ENCODE measurements at places on chromosomes 16 and 17. TPM values are rescaled to one million over a fixed set of nuclear protein-coding genes. Genes with fewer than 3 reads are reported as not detected.

- H3K4me1 ChIP-seq, result no peaks in the 10 kb centered on the region
- no peaks in the 10 kb centered on the region for H3K36me3 ChIP-seq
- no peaks in the 10 kb centered on the region for H3K27me3 ChIP-seq
- DNase-seq, result no peak
- H3K4me3 ChIP-seq, result no peak overlapping the region
- no peak overlapping the region for H3K27ac ChIP-seq
Measured at GRCh38 chr16:77331802-77332586, 102.8 kb downstream of the ADAMTS18 start.

- H3K27ac ChIP-seq, result no peak overlapping the region
- no peaks in the 10 kb centered on the region for H3K4me1 ChIP-seq
- no peaks in the 10 kb centered on the region for H3K27me3 ChIP-seq
- no peak overlapping the region for H3K4me3 ChIP-seq
- no peak for DNase-seq
Measured at GRCh38 chr16:63005356-63005755, 969.1 kb upstream of the CDH8 start.

DNA sequence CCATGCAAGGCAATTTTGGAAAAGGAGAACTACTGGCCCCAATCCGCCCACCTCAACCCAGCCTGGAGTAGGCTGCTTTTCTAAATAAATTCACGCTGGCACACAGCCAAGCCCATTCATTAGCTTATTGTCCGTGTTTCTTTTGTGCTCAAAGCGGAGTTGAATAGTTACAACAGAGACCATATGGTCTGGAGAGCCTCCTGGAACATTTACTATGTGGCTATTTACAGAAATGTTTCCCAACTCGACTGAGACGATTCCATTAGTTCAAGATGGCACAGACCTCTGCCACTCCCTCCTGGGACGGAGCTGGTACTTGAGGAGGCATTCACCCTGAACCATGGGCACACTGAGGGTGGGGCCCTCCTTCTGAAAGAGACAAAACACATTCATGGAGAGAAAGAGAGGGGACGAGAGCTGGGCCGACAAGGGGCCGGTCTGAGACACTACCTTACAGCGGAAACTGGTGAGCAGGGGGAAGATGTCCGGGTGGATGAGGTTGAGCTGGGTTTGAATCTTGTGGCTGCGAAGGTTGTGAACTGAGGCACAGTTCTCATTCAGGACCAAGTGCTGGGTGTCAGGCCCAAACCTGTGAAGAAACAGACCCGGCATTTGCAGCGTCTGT lies 15.7 kb downstream of the ELAC2 start:
- H3K27ac ChIP-seq, result no peak overlapping the region
- peak; percentile 90 for DNase-seq
- H3K27me3 ChIP-seq, result no peaks in the 10 kb centered on the region
- H3K36me3 ChIP-seq, result peaks cover 3% of the 10 kb centered on the region

DNA sequence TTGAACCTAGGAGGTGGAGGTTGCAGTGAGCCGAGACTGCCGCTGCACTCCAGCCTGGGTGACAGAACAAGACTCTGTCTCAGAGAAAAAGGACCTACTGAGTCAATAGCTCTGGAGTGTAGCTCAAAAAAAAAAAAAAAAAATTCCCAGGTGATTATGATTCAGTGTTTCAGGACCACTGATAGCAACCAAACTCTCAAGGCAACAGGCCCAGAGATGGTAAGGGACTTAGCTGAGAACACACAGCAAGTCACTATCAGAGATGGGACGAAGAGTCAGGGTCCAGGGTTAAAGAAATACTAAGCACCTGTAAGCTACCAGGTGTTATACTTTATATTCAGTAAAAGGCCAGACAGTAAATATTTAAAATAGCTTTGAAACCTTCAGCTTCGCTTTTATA lies 335.3 kb downstream of the XYLT1 start:
- no peak for DNase-seq
- H3K4me3 ChIP-seq, result no peak overlapping the region
- H3K4me1 ChIP-seq, result no peaks in the 10 kb centered on the region
- no peak overlapping the region for H3K27ac ChIP-seq
- no peaks in the 10 kb centered on the region for H3K36me3 ChIP-seq

GRCh38 chr17:1830288-1830687 lies 483 bp downstream of the RPA1 start:
- no peaks in the 10 kb centered on the region for H3K27me3 ChIP-seq
- H3K4me3 ChIP-seq, result peak overlapping the region; percentile 82
- DNase-seq, result no peak
- H3K4me1 ChIP-seq, result peaks cover 6% of the 10 kb centered on the region
- no peaks in the 10 kb centered on the region for H3K36me3 ChIP-seq

DNA sequence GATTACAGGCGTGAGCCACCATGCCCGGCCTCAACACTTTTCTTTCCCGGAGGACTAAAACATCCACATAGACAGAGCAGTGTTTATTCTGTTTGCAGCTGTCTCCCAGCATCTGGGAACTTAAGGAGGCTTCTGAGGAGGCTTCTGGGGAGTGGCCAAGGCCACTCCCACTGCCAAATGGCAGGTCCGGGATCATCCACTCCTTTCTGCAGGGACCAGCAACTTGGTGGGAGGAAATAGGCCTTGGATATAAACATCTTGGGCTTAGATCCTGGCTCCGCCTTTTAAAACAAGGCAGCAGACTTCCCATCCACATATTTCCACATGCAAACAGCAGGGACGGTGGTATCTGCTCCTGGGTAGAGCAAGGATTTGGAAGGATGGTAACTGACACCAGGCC lies 14.1 kb upstream of the SPATA32 start:
- H3K4me1 ChIP-seq, result peaks cover 10% of the 10 kb centered on the region
- H3K27me3 ChIP-seq, result no peaks in the 10 kb centered on the region
- no peaks in the 10 kb centered on the region for H3K36me3 ChIP-seq
- H3K4me3 ChIP-seq, result no peak overlapping the region
- DNase-seq, result no peak
- no peak overlapping the region for H3K27ac ChIP-seq

DNA sequence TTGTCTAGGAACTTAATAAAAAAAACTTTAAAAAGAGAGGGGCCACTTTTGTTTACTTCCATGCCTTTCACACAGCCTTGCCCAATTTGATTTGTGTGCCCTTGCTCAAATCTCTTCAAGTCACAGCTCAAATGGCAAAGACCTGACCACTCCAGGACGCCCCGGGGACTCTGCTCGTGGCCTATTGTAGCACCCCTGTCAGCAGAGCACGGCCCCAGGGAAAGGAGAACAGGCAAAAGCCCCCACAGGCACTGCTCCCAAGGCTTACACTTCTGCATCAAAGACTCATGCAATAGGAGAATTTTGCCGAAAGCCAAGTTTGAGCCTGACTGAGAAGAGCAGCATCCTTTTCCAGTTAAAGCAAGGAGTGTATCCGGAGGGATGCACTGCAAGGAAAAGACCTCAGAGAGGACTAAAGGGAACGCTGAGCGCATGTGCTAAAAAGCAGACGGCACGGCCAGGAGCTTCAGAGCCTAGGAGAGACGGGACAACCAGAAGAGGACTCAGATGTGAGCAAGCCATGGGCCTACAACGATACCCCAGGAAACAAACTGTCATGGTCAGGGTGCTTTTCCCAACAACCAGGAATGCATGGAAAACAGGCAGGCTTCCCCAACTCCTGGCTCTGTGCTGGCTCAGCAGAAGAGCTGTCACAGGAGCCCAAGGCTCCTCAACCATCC lies 8.2 kb downstream of the CREBBP start:
- no peak overlapping the region for H3K4me3 ChIP-seq
- no peaks in the 10 kb centered on the region for H3K4me1 ChIP-seq
- no peak for DNase-seq
- H3K36me3 ChIP-seq, result no peaks in the 10 kb centered on the region
- no peaks in the 10 kb centered on the region for H3K27me3 ChIP-seq
- H3K27ac ChIP-seq, result no peak overlapping the region

DNA sequence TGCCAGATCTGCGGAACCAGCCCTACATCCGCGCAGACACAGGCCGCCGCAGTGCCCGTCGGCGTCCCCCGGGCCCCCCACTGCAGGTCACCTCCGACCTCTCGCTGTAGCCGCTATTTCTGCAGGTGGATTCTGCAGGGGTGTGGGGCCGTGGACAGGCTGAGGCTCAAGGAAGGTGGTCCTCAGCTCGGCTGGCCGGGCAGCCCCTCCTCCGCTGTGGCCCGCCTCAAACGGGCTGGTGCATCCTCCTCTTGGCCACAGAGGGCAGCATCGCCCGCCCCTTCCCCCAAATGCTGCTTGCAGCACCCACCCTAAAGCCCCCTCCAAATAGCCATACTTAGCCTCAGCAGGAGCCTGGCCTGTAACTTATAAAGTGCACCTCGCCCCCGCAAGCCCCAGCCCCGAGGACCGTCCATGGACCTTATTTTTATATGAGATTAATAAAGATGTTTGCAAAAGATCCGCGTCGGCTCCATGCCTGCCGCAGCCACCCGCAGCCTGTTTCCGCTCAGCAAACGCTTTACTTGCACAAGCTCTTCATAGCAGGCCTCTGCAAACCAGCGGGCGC lies 14.9 kb downstream of the SPATA32 start:
- H3K27me3 ChIP-seq, result no peaks in the 10 kb centered on the region
- DNase-seq, result peak; percentile 74
- peak overlapping the region; percentile 26 for H3K4me3 ChIP-seq
- H3K4me1 ChIP-seq, result no peaks in the 10 kb centered on the region
- no peaks in the 10 kb centered on the region for H3K36me3 ChIP-seq

DNA sequence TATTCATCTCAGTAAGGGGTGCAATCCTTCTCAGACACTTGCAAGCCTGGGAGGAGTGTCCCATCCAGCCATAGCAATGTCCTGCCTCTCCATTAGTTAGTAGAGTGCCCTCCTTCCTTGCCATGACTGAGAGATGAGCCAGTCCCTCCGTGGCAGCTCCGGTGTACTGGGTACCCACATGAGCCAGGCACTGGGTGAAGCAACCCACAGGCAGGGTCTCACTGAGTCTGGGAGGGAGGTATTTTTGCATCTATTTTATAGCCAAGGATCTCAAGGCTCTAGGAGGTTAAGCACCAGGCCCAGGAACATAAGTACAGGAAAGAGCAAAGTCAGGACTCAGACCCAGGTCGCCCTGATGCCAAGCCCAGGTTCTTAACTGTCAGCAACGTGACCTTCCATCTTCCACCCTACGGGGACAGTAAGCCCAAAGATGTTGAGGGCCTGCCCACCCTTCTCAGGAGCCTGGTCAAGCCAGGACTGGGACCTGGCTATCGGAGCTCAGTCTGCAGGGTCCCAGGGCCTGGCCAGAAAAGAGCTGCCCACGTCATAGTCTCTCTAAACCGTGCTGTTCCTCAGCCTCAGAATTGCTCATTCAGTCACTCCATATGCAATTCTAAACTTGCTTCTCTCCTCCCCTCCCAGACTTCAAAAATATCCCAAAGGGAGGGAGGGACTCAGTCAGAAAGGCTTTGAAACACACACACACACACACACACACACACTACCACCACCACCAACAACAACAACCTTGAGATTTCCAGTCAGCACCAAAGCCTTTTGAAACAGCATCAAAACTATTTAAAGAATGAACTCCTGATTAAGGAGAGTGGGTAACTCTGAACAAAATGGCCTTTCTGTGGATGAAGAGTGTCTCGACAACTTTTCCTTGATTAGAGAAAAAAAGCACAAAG lies 16.6 kb downstream of the NOS2 start:
- H3K4me3 ChIP-seq, result no peak overlapping the region
- H3K27ac ChIP-seq, result peak overlapping the region; percentile 57
- no peaks in the 10 kb centered on the region for H3K27me3 ChIP-seq
- H3K4me1 ChIP-seq, result no peaks in the 10 kb centered on the region
- no peaks in the 10 kb centered on the region for H3K36me3 ChIP-seq

GRCh38 chr17:46831573-46832330 lies 13.3 kb upstream of the WNT3 start:
- DNase-seq, result no peak
- H3K4me3 ChIP-seq, result no peak overlapping the region
- no peak overlapping the region for H3K27ac ChIP-seq
- no peaks in the 10 kb centered on the region for H3K27me3 ChIP-seq
- H3K36me3 ChIP-seq, result no peaks in the 10 kb centered on the region

DNA sequence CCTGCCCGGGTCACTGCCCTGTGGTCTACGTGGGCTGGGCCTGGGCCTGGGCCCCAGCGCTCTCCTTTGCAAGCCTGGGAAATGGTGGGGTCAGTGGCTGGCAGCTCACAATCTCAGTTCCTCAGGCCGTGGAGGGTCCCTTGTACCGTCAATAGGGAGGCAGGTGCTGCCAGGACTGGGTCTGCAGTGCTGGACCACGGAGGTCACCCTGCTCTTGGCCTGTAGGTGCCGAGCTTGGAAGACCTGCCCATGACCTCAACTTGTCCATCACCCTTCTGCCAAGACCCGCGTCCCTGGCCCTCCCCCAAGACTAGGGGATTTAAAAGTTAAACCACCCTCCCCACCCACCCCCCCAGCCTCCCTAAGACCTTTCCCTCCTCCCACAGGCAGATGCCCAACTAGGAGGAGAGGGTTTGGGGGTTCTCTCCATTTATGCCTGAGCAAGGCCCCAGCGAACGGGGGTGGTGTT lies 2.5 kb downstream of the TBX2 start:
- H3K36me3 ChIP-seq, result peaks cover 4% of the 10 kb centered on the region
- H3K4me1 ChIP-seq, result no peaks in the 10 kb centered on the region
- peak; percentile 66 for DNase-seq
- H3K4me3 ChIP-seq, result peak overlapping the region; percentile 77

DNA sequence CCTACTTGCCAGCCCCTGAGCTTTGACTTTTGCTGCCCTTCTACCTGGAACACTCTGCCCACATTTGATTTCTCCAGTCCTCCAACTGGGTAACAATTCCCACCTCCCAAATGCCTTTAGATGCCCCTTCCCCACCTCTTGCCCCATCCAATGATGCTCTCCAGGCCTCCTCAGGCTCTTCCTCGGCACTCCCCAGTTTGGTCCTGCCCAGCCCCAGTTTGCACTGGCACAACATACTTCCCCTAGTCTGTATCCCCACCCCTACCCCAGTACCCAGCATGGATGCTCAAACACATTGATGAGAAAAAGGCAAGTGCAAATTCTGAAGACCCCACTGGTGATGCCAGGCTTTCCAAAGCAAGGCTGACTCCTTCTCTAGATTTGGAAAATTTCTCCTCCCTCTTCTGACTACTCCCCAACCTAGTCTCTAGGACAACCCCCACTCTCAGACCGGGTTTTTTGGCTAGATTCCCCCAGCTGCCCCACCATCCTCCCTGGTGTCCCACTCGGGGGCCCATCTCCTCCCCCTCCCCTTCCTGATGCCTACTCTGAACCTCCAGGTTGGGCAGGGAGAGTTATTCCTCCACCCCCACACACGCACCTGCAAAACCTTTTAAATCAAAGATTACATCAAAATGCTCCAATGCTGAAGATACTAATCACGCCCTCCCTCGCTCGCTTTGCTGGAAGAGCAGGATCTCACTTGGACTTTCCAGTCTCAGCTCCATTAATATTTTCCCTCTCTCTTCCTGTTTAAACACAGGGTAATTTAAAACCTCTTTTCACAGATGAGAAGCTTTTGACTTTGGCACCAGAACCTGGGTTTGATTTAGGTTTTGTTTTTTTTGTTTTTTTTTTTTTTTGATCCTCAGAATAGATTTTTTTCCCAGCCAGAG lies 94.9 kb downstream of the TMEM132E start:
- H3K27me3 ChIP-seq, result no peaks in the 10 kb centered on the region
- H3K4me1 ChIP-seq, result no peaks in the 10 kb centered on the region
- no peak overlapping the region for H3K4me3 ChIP-seq
- no peaks in the 10 kb centered on the region for H3K36me3 ChIP-seq

- no peaks in the 10 kb centered on the region for H3K27me3 ChIP-seq
- H3K27ac ChIP-seq, result no peak overlapping the region
- no peak overlapping the region for H3K4me3 ChIP-seq
- no peak for DNase-seq
Measured at GRCh38 chr17:83171661-83172060, 92.3 kb downstream of the METRNL start.

The TMEM114 gene
- not detected for total RNA-seq

The KRT25 gene
- not detected for total RNA-seq

The GLG1 gene
- total RNA-seq, result 167 TPM

The IRX6 gene
- 1.2 TPM for total RNA-seq

The ZSCAN10 gene
- not detected for total RNA-seq
